Type B pancreatic cell (in vitro differentiated cells): ENCODE measurements at places on chromosomes 2 and 18. TPM values are rescaled to one million over a fixed set of nuclear protein-coding genes. Genes with fewer than 3 reads are reported as not detected.

The HOXD13 gene
- 0.31 and 0.43 TPM in 2 replicates for total RNA-seq

The CAMKMT gene
- total RNA-seq: 5.3 and 7.7 TPM in 2 replicates

The UGT1A1 gene
- total RNA-seq: 0.21 and 0.77 TPM in 2 replicates

The RNF152 gene
- 23.6 and 28.9 TPM in 2 replicates for total RNA-seq

The RGPD3 gene
- 0.07 and 0.17 TPM in 2 replicates for total RNA-seq

The CETN1 gene
- not detected in 2 replicates for total RNA-seq

The SLC23A3 gene
- total RNA-seq: 5.5 and 6.1 TPM in 2 replicates

The GREB1L gene
- 3.6 and 6.5 TPM in 2 replicates for total RNA-seq

The HAAO gene
- 9.4 and 10.0 TPM in 2 replicates for total RNA-seq

DNA sequence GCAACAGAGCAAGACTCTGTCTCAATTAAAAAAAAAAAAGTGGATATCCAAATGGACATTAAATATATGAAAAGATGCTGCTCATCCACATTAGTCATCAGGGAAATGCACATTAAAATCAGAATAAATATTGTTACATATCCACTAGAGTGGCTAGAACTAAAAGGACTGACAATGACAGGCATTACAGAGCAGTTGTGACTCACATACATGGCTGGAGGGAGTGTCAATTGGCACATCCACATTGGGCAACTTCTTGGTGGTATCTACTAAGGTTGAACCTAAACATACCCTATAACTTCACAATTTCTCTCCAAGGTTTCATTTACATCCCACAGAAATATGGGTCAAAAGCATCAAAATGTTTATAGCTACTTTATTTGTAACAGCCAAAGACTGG lies 14.0 kb upstream of the DNER start:
- no peak for DNase-seq

DNA sequence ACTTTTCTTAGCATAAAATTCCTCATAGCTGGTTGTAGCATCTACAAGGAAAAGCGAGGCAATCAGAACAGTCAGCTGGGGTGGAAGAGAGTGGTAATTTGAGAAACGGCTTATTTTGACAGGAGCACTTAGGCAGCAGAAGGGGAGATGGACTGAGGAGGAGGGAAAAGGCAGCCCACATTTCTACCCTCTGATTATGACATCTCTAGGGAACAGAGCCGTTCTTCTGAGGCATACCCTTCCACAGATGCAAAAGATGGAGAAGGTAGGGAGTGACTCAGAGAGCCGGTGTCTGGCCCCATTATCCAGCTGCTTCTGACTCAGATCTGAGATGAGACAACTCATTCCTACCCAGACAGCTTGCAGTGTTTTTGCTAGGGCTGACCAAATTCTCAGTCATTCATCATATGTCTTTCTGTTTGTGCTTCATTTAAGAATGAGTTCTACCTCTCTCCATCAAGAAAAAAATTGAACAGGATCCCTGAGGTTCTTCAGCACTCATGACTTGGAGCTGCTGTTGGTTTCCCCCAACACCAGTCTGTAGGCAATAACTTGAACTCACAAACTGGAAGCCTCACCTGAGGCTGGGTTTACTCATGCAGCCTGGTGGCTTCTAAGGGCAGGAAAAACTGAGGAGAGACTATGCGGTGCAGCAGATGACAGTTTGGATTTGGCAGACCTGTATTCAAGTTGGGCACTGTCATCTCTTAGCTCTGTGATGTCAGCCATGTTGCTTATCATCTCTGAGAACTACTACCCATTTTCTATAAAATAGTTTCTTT lies 15.9 kb upstream of the SEC11C start:
- DNase-seq: no peak

- no peak for DNase-seq
These were observed 149.5 kb downstream of the SPP2 start for GRCh38 chr2:234199996-234200395.

- DNase-seq: no peak
These were observed 17.1 kb upstream of the IL1R2 start for GRCh38 chr2:101974663-101975062.

DNA sequence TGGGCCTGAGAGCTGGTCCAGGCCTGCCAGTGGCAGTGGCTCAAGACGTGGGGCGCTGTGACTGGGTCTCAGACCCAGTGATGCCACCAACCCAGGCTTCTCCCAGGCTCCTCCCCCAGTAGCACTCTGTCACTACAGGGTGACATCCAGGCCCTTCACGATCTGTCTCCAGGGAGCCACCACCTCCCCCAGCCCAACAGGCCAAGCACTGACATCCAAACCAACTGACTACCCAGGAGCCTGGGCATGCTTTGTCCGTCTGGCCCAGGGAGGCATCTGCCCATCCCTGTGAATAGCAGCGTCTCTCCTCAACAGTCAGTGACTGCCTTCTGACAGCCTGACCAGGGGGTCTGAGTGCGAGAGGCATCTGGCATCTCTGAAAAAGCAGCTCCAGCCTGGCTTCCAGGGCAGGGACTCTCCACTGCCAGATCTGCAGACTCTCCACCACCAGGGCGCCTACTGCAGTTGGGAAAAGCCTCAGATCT lies 13.0 kb downstream of the TEX44 start:
- no peak for DNase-seq

- DNase-seq: no peak
These were observed 28.2 kb downstream of the ANTXR1 start for GRCh38 chr2:69041214-69041613.

DNA sequence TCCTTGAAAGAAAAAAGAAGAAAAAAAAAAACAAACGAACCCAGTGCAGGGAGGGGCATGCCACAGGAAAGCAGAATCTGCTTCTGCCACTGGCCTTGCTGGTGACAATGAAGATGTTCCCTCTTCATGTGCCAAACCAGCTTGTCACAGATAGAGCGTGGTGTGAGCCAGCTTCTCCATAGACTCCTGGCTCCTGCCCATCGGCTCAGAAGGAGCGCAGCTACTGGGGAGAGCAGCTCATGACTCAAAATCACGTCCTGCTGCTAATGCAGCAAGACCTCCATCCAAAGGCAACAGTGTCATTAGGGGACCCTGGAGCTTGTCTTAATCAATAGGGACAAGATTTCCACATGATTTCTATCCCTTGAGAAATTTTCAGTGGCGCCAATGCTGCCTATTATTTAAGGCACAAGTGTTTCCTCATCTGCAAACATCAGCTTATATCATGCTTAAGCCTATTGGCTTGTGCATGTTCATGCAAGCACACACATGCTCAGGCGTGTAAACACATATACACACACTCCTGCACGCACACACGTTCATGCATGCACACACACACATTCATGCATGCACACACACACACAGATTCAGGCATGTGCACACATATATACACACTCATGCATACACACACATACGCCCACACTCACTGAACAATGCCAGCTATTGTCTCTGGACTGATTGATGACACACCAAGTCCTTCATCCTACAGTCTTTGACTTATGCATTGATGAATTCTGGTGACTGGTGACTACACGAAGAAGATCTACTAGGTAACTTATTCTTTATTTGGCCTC lies 682.0 kb upstream of the ID2 start:
- no peak for DNase-seq

DNA sequence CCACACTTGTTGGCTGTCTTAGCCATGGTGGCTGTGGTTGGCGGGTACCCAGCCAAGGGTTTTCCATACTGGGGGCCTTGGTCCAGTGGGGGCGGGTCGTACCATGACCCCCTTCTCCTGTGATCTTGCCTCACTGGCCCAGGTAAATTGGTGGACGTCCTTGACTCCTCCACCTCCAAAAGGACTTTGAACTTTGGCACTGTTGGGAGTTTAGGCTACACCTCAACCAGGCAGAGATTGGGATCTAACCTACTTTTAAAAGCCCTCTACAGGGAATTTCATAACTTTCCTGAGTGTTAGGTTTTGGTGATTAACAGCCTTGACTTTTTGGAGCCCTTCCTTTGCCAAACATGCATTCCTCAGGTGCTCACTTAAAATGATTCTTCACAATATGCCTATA lies 106.7 kb downstream of the NEDD4L start:
- DNase-seq: no peak

DNA sequence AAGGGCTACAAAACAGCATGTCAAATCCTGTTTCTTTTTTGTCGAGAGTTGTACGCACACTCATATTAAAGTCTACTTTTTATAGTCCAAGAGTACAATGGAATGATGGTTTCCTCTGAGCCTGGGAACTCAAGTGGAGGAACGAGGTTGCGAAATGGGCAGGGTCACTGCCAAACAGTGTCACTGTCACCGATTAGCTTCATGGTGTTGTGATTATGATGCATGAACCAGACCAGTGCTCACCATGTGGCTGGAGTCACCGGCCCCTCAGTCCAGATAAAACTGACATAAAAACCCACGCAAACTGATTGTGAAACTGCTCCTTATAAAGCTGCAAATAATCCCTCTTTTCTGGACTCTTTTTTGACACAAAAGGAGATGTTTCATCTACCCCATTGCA lies 122.0 kb downstream of the COPS8 start:
- DNase-seq: no peak

DNA sequence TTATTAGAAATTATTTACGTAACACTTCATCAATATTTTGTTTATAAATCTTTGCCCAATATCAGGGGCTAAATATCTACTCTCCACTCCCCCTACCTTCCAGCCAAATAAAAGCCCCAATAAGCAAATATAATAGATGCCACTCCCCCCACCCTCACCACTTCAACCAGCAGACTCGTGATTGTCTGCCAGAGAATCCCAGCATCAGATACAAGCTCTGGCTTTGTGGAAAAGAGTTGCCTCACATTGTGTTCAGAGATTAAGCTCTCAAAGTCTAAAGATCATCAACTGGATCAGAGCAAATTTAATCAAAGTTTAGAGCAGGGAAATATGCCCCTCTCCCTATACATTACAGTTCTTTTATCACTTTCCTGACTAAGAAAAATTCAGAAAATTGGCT lies 39.5 kb downstream of the AOX1 start:
- DNase-seq: no peak

- DNase-seq: peak; percentile 80
These were observed at the start of gene GALNT3 for GRCh38 chr2:165793779-165794535. GALNT3 (minus strand) TSS chr2:165794247; CDS start chr2:165770700, 23,547 bp downstream.

- DNase-seq: no peak
These were observed 3.3 kb downstream of the INPP5D start for GRCh38 chr2:233063269-233063975.

DNA sequence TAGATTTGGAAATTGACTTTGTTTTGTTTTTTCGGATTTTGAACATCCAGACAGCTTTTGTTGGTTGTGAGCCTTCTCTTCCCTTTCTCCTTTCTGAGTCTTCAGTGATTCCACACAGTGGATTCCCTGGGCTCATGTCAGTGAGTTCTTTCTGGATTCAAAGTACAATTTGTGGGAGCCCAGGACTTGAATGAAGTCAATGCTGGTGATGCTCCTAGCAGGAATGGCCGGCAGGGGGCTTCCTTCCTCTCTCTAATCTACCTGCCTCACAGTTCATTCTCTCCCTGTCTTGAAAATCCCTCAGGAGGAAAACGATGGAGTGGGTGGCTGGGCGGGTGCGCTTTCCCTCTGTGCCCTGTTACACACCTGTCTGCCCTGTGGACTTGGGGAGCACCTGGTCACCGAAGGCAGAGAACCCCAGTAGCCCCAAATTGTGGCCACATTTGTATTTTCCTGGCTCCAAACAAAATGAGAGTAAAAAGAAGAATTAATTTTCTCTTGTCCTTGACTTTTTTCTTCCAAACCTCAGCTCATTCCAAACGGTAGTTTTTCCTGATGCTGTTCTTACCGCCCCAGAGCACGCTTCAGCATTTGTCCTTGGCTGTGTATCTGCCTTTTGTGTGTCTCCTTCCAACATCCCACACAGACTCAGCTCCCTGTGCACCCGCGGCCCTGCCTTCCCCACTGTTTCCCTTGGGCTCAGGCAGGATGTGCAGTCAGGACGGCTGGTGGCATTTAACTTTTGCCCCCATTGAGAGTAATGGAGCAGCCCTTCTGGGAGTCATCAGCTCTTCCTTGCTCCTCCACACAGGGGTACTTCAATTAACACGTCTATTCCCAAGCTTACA lies 86.6 kb downstream of the MARCO start:
- no peak for DNase-seq

GRCh38 chr2:174704642-174705041 lies 59.6 kb downstream of the CHRNA1 start:
- no peak for DNase-seq

GRCh38 chr2:238097988-238098871 lies 1.9 kb upstream of the ESPNL start:
- DNase-seq: peak; percentile 69
